Stimulated activated CD8-positive, alpha-beta memory T cell treated with anti-CD3 and anti-CD28 coated beads, Interleukin-7, amount 100 ng/mL, for 4 hours (primary cell): ENCODE measurements at places on chromosomes 11 and 22.

DNA sequence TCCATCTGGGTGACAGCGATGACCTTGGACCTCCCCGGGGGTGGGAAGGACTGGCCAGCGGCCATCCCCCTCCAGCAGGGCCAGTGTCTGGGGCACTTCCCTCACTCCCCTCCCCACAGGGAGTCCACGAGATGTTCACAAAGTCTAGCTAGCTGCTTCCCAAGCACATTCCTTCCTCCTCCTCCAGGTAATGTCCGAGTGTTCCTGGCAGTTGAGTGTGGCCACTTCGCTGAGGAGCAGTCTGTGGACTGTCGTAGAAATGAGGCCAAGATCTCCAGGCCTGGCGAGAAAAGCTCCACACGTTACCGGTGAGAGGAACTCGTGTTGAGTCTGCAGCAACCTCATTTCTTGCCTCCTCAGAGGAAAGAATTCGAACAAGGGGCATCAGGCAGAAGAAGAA, 425.5 kb downstream of the BRD1 start:
- no peak for DNase-seq

- DNase-seq: no peak
Observed at GRCh38 chr11:69086152-69087132, 37.7 kb downstream of the TPCN2 start.

GRCh38 chr22:36369004-36369921, 18.5 kb downstream of the MYH9 start:
- peak; percentile 67 for DNase-seq

GRCh38 chr11:83033371-83033770, 38.3 kb downstream of the RAB30 start:
- DNase-seq: no peak

DNA sequence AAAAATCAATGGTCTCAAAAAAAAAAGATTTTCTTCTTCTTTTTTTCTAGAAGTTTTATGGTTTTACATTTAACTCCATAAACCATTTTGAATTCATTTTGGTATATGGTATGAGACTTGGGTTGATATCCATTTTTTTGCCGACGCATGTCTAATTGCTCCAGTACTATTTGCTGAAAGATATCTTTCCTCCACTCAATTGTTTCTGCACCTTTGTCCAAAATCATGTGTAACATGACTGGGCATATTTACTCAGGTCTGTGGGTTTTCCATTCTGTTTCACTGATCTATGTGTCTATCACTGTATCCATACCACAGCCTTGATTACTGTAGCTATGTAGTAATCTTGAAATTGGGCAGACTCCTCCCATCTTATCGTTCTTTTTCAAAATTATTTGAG, 15.6 kb upstream of the SCARF2 start:
- no peak for DNase-seq

DNA sequence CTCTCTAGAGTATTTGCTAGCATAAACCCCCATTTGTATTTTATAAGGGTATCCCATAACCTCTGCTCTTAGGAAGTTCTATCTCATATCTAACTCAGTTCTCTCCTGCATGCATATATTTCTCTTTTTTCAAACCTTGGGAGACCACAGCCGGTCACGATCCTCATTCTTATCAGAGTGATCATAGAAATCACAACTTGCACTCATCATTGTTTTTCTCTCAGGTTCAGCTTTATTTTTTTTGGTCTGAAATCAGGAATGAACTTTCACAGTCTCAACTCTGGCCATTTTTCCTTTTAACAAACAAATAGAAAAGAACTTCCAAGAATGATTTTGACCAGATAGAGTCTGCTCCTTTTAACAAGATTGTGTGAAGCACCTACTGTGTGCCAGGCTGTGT, 98.6 kb upstream of the BLID start:
- DNase-seq: no peak

- DNase-seq: no peak
Observed at GRCh38 chr11:58629857-58630256, 7.4 kb downstream of the CNTF start.

GRCh38 chr11:105027678-105028077, 4.7 kb upstream of the CASP5 start:
- no peak for DNase-seq

DNA sequence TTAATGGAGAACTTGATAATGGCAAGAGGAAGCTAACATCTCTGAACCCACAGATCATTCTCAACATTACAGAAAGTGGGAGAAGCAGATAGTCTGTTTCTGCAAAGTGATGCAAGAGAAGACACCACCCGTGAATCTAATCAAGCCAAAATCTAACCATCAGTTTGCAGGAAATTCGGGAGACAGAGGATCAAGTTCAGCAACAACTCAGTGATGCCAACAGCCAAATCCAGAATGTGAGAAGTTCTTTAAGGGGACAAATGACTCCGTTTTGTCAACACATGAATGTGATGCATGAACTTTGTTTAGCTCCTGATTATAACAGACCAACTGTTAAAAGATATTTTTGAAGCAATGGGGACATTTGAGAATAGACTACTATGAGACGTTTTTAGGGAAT, 95.2 kb upstream of the LDLRAD3 start:
- no peak for DNase-seq

DNA sequence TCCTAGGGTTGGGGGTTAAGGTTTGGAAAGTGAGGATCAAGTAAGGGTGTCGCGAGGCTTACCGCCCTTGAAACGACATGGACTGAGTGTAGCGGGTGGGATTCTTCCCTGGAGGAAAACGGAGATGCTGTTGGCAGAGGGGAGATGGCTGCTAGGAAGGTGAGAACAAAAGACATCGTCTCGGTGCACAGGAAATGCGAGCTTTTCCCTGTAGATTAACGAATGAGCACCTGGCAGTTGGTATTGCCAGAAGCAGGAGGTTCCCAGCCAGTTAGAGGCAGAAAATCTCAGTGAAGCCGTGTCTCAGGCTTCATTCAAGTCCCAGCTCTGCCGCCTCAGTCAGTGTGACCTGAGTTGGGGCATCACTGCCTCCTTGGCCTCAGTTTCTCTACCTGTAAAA, 1.4 kb upstream of the LHFPL7 start:
- no peak for DNase-seq

DNA sequence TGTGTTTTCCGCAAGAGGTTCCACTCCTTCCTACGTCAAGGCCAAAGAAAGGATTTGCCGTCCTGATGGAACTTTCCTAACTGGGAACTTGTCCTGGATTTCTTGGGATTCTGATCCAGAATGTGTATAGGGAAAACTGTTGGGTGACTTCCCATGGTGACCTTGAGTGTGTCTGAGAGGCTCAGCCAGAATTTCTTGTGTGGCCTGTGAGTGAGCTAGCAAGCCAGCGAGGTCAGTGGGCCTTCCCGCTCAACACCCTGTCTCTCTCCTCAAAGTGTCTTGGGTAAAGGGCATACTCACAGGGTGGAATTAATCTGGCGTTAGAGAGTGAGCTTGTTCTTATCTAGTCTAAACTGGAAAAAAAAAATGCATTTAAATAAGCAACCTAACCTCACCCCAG, 20.4 kb downstream of the ZNRF3 start:
- no peak for DNase-seq

DNA sequence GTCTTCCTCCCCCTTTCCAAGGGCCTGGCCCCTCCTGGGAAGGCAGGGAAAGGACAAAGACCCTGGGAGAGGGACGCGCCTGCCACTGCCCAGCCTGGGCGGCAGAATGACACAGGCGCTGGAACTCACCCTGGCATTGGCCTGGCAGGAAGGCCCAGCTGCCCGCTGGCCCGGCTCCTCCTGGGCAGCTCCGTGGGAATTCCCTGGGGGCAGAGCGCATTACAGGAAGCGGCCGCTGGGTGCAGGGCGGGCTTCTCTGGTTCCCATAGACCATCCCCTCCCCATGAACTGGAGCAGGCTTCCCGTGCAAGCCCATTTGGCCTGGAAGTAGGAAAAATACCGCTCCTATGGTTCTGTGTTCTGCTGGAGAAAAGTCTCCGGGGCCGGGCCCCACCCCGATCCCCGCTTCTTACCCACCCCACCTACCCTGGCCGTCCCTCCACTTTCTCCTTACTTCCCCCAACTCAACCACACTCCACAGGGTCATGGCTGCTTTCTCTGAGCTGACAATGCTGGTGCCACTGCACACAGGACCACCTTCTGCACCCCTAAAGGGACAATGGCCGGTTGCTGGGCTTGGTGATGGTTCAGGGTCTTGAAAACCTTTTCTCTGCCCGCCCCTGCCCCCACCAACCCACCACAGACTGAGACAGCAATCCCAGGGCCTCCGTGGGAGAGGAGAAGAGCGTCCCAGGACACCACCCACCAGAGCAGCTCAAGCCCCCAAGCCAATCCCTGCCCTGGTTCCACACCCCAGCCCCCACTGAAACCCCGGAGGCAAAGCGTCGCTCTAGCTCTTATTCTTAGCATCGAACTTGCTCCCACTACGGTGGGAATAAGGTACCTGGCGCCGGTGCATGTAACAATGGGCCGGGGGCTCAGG, 58.9 kb downstream of the LINC01488 start:
- no peak for DNase-seq
